Right kidney (tissue), 9 donors: ENCODE measurements at places on chromosomes 16 and 17.

- no peak for DNase-seq
Measured at GRCh38 chr17:39212195-39212810, 12.2 kb downstream of the RPL19 start.

- DNase-seq: no peak
Measured at GRCh38 chr17:28997806-28998205, 8.0 kb downstream of the SEZ6 start.

DNA sequence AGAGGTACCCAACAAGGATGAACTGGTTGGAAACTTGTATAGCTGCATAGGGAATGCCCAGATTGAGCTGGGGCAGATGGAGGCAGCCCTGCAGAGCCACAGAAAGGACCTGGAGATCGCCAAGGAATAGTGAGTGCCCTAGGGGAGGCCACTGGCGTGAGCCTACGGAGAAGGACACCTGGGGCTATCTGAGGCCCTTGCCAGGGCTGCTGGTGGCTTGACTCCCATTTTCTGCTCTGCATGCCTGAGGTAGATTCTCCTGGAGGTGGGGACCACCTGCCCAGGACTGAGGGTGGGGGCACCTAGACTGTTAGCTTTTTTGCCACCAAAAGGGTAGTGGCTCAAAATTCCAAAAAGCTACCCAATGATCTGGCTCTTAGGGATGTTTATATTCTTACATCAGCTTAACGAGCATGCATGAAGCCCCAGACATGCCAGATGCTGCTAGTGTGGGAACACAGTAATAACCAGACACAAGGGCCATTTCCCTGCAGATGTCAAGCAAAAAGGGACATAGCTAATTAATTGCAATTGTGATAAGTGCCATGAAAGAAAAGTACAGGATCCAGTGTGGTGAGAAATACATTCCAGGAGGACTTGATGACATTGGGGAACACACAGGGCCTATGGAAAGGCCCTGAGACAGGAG, 8.8 kb downstream of the ODAD4 start:
- no peak for DNase-seq

- no peak for DNase-seq
Measured at GRCh38 chr17:78314683-78315354, 45.1 kb downstream of the SOCS3 start.

- no peak for DNase-seq
Measured at GRCh38 chr17:40932608-40933007, 4.8 kb downstream of the KRT23 start.

GRCh38 chr17:20948984-20949777, 93.6 kb downstream of the USP22 start:
- no peak for DNase-seq

- DNase-seq: no peak
Measured at GRCh38 chr16:64452446-64452845, 669.4 kb downstream of the CDH11 start.

- DNase-seq: no peak
Measured at GRCh38 chr17:48722915-48723422, at the start of gene PRAC2. TSS of gene PRAC2 (plus strand) at chr17:48723185. CDS start at chr17:48724411, 1,226 bp downstream.

DNA sequence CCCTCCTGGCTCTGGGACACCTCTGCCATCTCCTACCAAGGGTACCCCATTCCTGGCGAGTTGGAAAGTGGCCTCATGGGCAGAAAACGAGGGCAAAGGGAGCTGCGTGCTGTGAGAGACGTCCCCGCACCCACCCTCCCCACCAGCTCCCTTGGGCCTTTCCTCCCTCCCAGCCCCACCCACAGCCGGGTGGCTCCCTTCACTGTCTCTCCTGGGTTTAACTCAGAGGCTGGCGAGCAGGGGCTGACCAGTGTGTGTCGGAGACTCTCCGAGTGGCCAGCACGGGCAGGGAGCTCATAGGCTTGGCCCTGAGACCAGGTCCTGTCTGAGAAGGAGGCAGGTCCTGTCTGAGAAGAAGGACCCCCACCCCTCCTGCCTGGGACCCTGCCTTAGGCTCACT, 26.1 kb downstream of the METRNL start:
- no peak for DNase-seq

DNA sequence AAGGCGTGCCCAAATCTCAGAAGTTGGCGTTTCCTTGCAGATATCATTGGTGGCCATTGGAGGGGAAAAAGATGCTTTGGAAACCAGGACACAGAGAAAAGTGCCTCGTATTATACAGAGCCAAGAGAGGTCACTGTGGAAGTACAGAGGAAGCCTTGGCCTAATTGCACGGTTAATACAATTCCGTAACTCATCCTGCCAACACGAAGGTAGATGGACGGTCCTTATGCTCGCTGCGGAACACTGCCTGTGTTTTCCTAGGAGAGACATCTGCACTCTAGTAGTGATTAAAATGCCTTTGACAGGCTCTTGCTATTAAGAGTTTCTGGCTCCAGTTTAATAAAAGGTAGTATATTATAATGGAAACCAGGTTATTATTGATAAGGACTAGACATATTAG, 536.4 kb downstream of the WWOX start:
- DNase-seq: no peak

DNA sequence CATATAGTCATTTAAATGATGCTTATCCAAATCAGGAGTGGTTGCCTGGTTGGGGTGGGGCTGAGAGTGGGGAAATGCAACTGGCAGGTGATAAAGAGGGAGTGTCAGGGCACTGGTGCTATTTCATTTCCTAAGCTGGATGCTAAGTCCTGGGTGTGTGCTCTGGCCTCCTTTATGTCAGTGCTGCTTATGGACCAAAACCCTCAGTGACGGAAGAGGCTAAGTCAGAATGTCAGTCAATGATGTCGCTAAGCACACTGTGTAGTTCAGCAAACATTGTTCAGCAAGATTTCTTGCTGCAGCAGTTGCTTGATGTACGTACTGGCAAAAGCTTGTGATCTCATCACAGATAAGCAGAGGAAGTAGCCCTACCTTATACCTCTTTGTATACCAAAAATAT, 16.4 kb upstream of the FLCN start:
- no peak for DNase-seq

DNA sequence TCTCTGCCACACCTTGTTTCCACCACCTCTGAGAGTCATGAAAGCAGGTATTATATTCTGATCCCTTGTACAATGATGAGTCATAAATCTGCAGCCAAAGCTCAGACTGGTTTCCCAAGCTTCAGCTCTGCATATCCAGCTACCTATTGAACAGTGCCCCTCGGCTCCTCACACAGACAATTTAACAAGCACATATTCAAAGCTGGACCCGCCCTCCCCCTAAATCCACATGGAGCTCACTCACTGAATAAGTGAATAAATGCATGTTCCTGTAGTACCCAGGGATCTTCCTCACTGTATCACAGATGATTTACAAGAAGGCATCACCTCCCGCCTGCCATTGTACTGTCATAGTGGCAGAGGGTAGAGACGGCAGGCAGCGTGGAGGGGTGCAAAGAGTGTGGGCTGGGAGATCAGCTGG, 516.4 kb downstream of the GRIN2A start:
- DNase-seq: no peak

- DNase-seq: no peak
Measured at GRCh38 chr17:71251276-71251675, 869.5 kb upstream of the SOX9 start.

DNA sequence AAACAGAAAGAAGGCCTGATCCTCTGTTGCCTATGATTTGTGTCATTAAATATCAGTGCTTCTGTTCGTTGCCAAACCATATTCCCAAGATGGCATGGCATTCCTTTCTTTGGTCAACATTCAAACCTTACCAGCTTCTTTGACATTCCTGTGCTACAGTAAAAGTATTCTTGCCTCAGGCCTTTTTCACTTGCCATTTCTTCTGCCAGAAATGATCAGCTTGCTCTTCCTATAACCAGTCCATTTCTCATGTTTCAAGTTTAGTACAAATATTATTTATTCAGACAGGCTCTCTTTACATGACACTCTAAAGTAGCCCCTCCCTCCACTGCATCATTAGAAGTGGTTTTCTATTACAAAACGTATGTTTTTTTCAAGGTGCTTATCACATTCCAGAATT, 278.3 kb downstream of the KCNJ2 start:
- DNase-seq: no peak

- DNase-seq: no peak
Measured at GRCh38 chr17:20989481-20989880, 53.3 kb downstream of the USP22 start.

- DNase-seq: no peak
Measured at GRCh38 chr16:82067042-82067803, 32.2 kb downstream of the HSD17B2 start.

- DNase-seq: no peak
Measured at GRCh38 chr17:63826468-63827001, 696 bp upstream of the PSMC5 start.

- no peak for DNase-seq
Measured at GRCh38 chr17:17348872-17349723, 45.9 kb downstream of the NT5M start.
